Glutamatergic neuron (in vitro differentiated cells): ENCODE measurements at places on chromosomes 7 and 10. TPM values are rescaled to one million over a fixed set of nuclear protein-coding genes. Genes with fewer than 3 reads are reported as not detected.

The WASHC2A gene
- 58.5 TPM for total RNA-seq

The GCK gene
- 43.9 TPM for total RNA-seq

The MBLAC1 gene
- 3.3 TPM for total RNA-seq

The PNLIPRP1 gene
- not detected for total RNA-seq

The LIPF gene
- not detected for total RNA-seq

The ARHGEF5 gene
- total RNA-seq: 0.93 TPM

The PRDX3 gene
- total RNA-seq: 103 TPM

The SLC18A2 gene
- total RNA-seq: 12.0 TPM

The DENND2A gene
- total RNA-seq: 64.7 TPM

The TRIL gene
- 1.4 TPM for total RNA-seq

The WASHC2C gene
- total RNA-seq: 86.6 TPM

The ZPBP gene
- not detected for total RNA-seq

The CACNB2 gene
- 3.2 TPM for total RNA-seq

The ADRB1 gene
- not detected for total RNA-seq

The SERPINE1 gene
- total RNA-seq: not detected

The INHBA gene
- total RNA-seq: not detected

The ITGA8 gene
- 0.93 TPM for total RNA-seq

The MOGAT3 gene
- total RNA-seq: not detected

The CTAGE4 gene
- total RNA-seq: 0.17 TPM

The MCM10 gene
- total RNA-seq: 5.0 TPM

The TFAM gene
- total RNA-seq: 31.8 TPM
